Activated CD4-positive, alpha-beta T cell treated with anti-CD3 and anti-CD28 coated beads, Interleukin-2, Interleukin-4, amounts not matched to agents 100 ng/mL and 50 ng/mL, durations not matched to agents 16 hours and 8 hours (primary cell): ENCODE measurements at places on chromosomes 2 and 18.

DNA sequence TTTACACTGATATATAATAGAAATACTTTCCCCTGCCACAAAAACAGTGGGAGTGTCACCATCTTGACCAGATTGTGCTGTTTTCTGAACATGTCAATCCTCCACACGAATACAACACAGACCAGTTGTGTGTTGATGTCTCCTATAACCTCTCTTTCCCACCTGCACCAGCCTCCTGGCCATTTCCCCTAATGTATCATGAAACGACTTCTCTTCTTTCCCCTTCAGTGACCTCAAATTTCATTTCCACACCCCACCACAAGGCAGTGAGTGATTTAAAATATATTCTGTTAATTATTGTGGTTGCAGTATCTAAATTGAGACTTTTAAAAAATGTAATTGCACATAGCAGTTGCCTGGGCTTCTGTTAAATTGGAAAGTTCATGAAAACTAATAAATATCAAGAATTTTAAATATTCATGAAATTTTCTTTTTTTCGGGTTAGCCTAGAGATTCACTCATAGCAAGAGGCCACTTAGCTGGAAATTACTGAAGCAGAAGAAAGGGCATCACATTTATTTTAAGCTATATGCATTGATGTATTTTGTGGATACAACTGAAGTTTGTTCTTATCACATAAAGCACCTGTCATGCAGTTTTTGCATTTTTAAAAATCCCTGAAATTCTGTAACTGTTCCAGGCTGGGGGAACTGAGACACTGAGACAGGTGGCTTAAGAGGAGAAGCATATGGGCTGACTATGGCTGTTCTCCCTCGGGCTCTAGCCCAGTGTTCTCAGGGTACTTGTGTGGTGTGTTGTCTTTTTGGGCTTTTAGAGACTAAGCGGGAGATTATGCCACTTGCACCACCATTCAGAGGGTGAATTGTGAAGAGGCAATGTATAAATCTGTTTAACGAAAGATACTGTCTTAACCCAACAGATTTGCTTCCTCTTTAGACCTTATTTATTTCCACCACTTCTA is 15.9 kb downstream of the FAM171B start:
- DNase-seq: no peak

- no peak for DNase-seq
Observed at GRCh38 chr2:62586981-62587380, 81.0 kb upstream of the TMEM17 start.

DNA sequence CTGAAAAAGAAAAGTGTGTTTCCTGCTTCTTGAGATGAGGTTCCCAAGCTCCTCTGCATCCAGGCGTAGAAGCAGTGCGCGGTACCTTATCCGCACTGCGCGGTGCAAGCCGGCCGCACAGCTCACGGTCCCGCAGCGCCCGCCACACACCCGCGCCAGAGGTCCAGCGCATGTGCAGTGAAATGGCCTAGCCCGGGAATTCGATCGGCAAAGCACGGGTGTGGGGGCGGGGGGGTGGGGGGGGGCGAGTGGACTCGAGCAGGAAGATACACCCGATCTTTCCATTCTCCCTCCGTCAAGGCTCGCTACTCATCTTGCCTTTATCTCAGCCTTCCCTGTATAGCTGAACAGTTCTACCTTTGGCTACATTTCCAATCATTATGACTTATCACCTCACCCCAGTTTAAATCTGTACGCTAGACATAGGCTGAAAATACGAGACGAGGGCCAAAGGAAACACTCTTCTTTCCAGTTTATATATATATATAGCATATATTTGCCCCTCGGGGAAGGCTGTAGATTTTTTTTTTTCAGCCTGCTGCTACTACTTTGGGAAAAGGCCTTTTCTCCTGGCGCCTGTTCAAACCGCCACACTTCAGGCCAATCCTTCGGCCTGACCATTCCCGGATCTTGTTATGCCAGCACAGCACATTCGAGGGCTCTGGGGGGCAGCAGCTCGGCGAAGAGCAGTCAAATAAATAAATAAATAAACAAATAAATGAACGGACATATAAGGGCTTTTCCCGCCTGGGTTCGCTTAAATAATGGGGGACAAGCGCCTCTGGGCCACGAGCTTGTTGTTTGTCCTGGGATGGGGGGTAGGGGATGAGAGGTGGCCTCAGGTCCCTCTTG is 10.4 kb downstream of the HOXD8 start:
- DNase-seq: no peak

GRCh38 chr18:9984080-9984479 is 70.3 kb downstream of the VAPA start:
- DNase-seq: no peak

DNA sequence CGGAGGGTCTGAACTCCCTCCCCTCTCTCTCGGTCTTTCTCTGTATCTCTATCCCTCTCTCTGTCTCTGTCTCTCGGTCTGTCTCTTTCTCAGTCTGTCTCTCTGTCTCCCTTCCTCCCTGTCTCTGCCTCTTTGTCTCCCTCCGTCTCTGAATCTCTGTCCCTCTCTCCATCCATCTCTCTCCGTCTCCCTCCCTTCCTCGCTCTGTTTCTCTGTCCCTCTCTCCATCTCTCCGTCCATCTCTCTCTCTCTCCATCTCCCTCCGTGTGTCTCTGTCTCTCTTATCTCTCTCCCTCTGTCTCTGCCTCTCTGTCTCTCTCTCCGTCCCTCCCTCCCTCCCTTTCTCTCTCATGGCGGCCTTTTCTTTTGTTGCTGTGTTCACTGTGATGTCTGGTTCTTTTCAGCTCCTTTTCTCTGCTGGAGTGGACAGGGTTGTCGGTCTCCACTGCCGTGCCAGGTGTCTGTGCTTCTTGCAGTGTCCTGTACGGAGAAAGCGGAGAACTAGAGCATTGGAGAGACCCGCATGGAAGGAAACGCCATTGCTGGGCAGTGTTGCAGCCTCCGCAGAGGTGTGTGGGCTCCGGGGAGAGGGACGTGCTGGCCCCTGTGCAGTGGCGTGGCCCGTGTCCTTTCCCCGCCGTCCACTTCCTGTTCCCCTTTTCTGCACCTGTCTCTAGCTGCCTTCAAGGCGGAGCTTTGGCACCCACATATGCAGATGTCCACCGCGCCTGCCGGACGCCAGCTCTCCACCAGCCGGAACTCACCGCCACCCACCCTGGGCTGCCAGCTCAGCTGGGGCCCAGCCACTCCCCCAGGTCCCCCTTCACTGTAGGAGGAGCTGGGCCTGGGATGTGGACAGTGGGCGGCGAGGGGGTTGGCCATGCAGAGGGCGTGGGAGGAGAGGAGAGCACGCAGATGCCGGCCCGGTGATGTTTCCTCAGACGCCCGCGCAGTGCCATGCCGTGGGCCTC is 113.1 kb downstream of the NFATC1 start:
- DNase-seq: no peak

- peak; percentile 1 for DNase-seq
Observed at GRCh38 chr2:159616286-159616701, at the start of gene BAZ2B. TSS of gene BAZ2B (minus strand) at chr2:159616548. CDS start at chr2:159478719, 137,829 bp downstream.

DNA sequence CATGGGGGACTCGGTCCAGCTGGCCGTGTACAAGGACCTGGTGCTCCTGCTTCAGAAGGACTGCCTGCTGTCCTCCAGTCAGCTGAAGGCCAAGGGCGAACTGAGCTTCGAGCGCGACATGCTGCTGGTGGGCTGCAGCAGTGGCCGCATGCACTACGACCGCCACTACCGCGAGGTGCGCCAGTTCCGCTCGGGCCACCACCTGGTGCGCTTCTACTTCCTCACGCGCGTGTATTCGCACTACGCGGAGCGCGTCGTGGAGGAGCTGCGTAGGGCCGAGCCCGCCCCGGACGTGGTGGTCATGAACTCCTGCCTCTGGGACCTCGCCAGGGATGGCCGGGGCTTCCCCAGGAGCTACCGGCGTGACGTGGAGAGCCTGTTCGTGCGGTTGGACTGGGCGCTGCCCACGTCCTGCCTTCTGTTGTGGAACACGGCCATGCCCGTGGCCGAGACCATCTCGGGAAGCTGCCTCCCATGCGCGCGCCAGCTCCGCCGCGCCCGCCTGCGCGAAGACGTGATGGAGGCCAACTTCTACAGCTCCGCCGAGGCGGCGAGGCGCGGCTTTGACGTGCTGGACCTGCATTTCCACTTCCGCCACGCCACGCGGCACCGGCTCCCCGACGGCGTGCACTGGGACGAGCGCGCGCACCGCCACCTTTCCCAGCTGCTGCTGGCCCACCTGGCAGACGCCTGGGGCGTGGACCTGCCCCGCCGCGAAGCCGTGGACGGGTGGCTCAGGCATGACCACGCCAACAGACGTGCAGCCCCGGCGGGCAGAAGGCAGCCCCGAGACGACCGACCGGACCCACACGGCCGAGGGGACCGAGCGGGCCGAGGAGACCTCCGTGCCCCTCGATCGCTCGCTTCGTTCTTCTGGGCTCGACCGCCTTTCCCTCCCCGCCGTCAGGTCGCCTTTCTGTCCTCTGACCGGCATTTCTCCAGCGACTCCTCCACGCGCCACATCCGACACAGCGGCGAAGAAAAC is 293.9 kb upstream of the ERBB4 start:
- no peak for DNase-seq

- DNase-seq: no peak
Observed at GRCh38 chr2:86237172-86237571, 37.9 kb downstream of the MRPL35 start.

DNA sequence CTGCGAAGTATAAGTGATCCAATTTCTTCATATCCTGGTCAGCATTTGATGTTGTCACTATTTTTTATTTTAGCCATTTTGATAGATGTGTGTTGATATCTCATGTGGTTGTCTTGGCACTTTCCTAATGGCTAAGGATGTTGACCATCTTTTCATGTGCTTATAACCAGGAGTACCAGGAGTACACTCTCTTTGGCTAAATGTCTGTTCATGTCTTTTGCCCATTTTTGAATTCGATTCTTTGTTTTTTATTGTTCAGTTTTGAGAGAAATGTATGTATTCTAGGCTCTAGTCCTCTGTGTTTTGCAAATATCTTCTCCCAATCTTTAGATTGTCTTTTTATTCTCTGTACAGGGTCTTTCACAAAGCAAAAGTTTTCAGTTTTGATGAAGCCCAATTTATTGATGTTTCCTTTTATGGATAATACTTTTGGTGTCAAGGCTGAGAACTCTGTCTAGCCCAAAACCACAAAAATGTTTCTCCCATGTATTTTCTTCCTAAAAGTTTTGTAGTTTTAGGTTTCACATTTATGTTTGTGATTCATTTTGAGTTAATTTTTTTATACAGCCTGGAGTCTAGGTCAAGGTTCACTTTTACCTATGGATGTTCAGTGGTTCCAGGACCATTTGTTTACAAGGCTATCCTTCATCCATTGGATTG is 65.4 kb downstream of the SDC1 start:
- DNase-seq: no peak

DNA sequence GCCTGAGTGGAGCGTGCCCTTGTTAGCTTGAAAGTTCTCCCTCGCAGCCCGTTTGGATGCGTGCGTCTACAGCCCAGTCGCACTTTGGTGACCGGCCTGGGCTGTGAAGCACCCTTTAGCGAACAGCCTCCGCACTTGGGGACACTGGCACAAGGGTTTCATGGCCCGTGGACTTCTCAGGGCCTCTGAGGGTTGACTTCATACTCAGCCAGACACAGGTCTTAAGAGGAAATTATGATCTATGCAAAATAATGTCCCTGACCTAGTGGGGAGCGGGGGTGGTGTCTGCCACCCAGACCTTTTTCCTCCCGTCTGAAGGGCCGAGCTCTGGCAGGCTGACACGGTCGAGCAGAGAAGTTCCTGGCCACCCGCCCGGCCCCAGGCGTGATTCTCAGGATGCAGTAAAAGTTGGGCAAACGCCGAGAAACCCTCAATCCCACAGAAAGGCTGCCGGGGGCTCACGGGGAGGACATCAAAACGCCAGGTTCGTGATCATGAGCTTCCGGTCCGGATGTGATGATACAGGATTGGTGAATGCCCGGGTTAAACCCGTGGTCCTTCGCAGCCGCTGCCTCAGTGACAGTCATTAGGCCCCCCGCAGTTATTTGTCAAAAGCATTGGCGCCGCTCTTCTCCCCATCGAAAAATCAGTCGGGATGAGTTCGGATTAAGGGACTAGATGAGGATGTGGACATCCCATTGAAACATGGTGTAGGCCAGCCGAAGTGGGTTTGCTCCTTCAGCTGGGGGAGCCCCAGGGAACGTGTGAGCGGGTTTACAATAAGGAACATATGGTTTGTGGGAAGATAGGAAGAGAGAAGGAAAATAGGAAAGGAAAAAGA is 3.6 kb upstream of the PAX3 start:
- no peak for DNase-seq

DNA sequence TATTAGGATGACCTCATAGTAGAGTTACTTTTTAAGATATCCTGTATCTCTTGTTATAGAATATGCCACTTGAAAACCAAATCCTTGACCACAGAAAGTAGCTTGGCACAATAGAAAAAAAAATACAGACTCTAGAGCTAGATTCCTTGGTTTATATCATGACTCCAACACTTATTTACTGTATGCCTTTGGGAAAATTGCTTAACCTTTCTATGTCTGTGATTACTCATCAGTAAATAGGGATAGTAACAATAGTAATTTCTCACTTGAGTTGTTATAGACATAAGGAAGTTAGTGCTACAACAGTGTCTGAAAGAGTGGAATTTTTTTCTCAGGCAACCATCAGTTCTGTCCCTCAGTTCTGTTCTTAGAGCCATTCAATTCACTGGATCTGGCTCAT is 193.8 kb downstream of the GULP1 start:
- no peak for DNase-seq
